ENCODE measurements at places on chromosomes 1 and 21.

GRCh38 chr1:185044981-185045813 is at the start of gene RNF2:
Gene RNF2, plus strand, starts transcription at chr1:185045558. Its CDS starts 41,996 bp downstream, at chr1:185087554.
- peak; percentile 81 for DNase-seq

- no peak for DNase-seq
These were observed 19.6 kb upstream of the TMEM54 start for GRCh38 chr1:32920833-32921232.

- DNase-seq: no peak
These were observed 16.3 kb downstream of the RAB7B start for GRCh38 chr1:205986861-205987260.

GRCh38 chr1:76444773-76445172 is 370.2 kb downstream of the ST6GALNAC3 start:
- no peak for DNase-seq

DNA sequence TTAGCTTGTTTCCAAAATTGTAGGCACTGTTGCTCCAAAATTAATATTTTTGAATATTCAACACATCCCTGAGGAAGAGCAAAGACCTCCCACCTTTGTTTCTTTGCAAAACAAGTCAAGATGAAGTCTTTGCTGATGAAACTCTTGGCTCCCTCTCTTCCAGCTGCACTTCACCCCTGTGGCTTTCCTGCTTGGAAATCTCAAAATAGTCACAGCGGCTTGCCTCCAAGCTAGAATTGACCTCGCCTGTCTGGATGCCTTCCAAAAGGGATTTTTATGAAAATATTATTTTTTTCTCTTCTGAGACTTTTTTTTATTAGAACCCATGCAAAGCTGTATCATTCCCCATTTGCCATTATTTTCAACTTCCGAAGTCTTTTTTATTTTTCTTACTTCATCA is 71.1 kb upstream of the MROH9 start:
- DNase-seq: no peak

- DNase-seq: no peak
These were observed 24.4 kb upstream of the LEPR start for GRCh38 chr1:65395887-65396612.

GRCh38 chr1:32200226-32201010 is at the start of gene CCDC28B:
Gene CCDC28B, plus strand, starts transcription at chr1:32200595. Its CDS starts 1,341 bp downstream, at chr1:32201936.
- peak; percentile 50 for DNase-seq

GRCh38 chr1:23799570-23800399 is 769 bp downstream of the GALE start:
- peak; percentile 36 for DNase-seq

DNA sequence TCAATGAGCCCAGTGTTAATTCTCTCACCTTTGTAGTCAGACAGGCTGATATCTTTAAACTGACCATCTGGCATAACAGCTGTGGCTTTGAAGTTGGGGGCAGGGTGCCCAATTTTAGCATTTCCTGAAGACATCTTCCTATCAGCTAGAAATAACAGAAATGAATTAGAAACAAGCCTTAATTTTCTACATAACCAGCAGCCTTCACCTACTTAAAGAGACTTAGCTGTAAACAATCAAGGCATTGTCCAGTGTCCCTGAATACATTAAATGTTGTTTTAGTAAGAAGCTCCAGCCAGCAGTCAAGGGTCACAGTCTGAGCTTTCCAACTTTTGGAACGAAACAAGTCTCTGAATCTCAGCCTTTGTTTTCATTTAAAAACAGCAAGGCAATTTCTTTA is 2.8 kb downstream of the PRDX1 start:
- no peak for DNase-seq

DNA sequence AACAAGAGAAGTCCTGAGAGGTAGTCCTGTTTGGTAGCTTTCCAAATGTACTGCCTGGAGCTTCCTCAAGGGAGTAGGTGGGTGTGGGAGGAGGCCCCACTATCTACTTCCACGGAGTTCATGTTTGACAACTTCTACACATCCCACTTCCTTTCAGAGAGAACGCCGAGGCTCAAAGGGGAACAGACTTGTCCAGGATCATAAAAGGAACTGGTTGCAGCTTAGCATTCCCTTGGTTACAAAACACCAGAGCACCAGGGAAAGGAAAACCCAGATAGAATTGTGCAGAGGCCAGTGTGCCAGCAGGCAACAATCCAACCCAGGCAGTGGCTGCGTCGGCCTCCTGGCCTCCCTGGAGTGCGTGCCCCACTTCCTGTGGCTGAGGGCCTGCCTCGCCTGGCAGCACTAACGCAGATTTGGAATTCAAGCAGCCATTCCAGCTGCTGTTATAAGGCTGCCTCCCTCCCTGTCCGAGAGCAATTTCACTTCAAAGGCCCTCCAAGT is 4.2 kb upstream of the RAP1GAP start:
- DNase-seq: no peak

DNA sequence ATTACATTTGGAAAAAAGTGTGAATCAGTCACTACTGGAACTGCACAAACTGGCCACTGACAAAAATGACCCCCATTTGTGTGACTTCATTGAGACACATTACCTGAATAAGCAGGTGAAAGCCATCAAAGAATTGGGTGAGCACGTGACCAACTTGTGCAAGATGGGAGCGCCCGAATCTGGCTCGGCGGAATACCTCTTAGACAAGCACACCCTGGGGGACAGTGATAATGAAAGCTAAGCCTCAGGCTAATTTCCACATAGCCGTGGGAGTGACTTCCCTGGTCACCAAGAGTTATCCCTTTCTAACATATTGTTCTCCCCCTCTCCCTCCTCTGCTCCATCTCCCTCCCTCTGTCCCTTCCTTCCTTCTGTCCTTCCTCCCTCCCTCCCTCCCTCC is 47.7 kb upstream of the RHOU start:
- DNase-seq: no peak

DNA sequence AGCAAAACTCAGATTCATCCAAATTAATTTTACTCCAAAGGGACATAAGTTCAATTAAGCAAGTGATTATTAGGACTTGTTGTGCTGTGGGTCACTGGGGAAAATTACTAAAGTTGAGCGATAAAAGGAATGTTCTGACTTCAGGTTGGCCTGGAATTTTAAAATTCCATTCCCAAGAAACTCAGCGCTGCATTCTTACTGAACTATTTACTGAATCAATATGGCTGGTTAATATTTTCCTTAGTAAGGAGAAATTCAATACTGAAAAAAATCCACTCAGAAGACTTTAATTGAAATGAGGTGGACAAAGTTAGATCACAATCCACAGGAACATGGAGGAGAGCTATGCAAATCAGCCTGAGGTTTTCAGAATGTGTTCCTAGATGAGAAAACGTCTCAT is 578.9 kb upstream of the NR5A2 start:
- no peak for DNase-seq

- DNase-seq: no peak
These were observed 645.0 kb downstream of the PTPRC start for GRCh38 chr1:199283794-199284193.

- no peak for DNase-seq
These were observed 25.8 kb downstream of the RRP1 start for GRCh38 chr21:43815107-43815613.

- DNase-seq: no peak
These were observed 11.1 kb upstream of the PAXBP1 start for GRCh38 chr21:32782698-32783097.

DNA sequence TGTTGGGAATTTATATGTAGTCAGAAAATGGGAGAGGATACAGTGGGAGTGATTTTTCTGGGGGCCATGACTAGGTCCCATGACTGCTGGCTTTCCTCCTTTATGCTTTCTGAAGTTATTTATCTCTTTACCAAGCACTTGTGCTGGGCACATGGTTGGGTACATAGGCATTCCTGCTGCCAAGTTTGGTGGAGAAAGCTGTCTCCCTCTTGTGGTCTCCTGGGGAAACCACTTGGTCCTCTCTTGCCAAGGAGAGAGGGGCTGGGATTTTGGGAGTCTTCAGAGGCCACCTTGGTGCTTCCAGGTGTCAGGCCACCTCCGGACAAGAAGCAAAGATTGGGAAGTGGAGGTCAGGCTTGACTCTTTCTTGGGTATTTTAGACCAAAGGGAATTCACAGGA is 120.2 kb upstream of the KCNE2 start:
- DNase-seq: no peak

- DNase-seq: no peak
These were observed 41.5 kb downstream of the NCAM2 start for GRCh38 chr21:21039624-21040170.

DNA sequence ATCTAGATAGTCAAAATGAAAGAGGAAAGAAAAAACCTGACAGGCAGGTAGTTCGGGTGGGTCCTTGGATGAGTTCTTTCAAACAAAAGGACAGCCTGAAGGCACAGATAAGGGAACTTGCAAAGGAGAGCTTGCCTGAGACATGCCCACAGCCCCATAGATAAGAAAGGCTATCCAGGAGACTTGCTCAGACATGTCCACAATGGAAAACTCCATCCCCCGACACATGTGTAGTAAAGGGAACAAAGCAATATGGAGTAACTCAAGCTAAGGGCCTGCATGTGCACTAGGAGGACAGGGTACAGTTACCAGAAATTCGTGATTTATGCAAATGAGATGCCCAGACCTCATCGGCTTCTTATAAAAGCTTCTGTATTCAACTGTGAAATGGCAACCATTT is 281.5 kb downstream of the NEGR1 start:
- DNase-seq: no peak

GRCh38 chr1:28882009-28882628 is 32.2 kb upstream of the EPB41 start:
- peak; percentile 72 for DNase-seq

GRCh38 chr1:33287317-33287716 is 31.0 kb downstream of the ZNF362 start:
- no peak for DNase-seq

DNA sequence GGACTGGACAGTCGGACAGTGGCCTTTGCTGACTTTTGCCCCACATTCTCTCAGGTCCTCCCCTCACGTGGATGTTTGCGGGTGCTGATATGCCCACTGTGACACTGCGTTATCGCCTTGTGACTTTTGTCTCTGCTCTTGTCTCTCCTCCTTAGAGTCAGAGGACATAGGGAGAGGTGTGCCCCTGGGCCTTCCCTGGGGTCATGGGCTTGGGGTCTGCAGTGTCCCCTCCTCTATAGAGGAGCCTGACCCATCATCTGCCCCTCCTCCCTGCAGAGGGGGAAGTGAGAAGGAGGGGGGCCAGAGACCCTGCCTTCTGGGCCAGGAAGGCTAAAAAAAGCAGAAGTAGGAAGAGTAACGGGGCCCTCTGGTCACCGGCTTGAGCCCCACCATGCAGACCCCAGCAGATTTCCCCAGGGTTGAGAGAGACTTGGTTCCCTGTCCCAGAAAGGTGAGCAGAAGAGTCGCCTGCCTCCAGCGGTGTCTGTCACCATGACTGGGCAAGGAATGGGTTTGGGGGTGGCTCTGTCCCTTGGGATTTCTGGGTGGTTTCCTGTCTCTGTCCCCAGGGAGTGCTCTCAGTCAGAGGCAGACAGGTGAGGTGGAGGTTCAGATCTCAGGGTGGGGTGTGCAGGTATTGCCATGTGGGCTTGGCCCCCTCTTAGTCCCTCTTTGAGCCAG is 13.3 kb downstream of the RPS6KA1 start:
- DNase-seq: no peak

DNA sequence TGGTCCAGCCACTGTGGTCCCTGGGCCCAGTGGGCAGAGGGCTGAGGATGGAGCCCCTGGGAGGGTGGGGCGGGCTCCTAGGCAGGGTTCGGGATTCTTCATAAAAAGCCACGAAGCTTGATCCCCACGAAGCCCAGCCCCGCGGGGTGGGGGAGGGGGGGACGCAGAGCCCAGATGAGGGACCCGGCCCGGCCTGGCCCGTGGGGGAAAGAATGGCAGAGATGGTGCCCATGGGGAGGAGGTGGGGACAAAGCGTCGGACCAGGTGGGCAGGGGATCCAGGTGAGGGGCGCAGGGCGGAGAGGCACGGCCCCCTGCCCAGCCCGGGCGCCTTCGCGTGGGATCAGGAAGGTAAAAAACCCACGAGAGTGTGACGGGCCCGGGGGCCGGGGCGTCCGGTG is 6.0 kb upstream of the SMIM12 start:
- no peak for DNase-seq

DNA sequence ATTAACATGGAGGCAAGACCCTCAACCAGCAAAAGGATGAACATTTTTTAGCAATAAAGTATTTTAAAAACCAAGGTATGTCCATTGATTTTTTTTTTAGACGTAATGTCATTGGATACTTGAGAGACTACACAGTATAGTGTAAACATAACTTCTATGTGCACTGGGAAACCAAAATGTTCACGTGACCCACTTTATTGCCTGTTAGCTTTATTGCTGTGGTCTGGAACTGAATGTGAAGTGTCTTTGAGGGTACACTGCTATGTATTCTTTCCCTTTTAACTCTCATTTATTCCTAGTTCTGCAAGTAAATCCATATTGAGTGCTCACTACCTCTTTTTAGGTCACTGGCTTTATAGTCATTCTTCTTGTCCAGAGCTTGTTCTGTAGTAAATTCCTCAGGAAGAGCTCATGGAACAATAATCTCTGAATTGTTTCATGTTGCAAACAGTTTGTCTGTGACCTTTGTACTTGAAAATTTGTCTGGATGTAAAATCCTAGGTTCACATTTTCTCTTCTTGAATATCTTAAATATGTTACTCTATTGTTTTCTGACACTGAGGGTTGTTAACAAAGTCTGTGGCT is 20.6 kb downstream of the ABCD3 start:
- no peak for DNase-seq

GRCh38 chr1:222665964-222666363 is 46.3 kb downstream of the AIDA start:
- DNase-seq: no peak

DNA sequence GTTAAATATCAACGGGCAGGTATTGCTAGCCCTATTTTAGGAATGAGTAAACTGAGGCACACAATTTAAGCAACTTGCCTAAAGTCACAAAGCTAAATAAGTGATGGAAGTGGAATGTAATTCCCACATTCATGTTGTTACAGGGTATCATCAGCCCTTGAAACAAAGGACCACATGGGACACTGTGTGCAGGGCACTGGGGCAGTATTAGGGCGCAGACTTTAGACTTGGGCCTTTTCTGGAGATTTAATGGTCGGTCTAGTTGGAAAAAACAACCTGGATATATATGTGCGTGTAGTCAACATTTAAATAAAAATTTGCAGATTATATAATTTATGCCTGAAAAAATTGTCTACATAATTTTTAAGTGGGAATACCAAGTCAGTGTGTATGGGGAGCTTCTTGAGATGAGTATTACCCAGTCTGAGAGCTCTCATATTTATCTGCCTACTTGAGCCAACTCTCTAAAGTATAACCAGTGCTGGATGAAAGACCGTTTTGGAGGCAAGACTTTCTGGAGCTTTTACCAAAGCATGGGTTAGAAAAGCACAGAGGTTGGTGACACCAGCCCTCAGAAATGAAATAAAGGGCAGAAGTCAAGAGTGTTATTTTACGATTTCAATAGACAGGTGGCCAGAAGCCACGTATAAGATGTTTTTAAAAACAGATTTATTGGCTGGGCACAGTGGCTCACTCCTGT is 1.6 kb downstream of the KDM1A start:
- DNase-seq: no peak

GRCh38 chr1:160149716-160150115 is 1.7 kb upstream of the ATP1A4 start:
- no peak for DNase-seq

- DNase-seq: no peak
These were observed 24.3 kb downstream of the CA6 start for GRCh38 chr1:8969937-8970336.

GRCh38 chr1:45057542-45057941 is 45.5 kb downstream of the UROD start:
- DNase-seq: no peak

Measured in activated T-cell treated with anti-CD3 and anti-CD28 coated beads for 48 hours (primary cell).